ENCODE measurements at places on chromosomes 7 and 10. TPM values are rescaled to one million over a fixed set of nuclear protein-coding genes. Genes with fewer than 3 reads are reported as not detected.

The KNDC1 gene
- 0.56 TPM for total RNA-seq

The FEZF1 gene
- total RNA-seq = not detected

The NPTX2 gene
- total RNA-seq = under 0.01 TPM

The OR6B1 gene
- not detected for total RNA-seq

The MMP21 gene
- total RNA-seq = not detected

The ASB15 gene
- not detected for total RNA-seq

GRCh38 chr7:108629651-108630400 lies 60.2 kb downstream of the DNAJB9 start:
- H3K27ac ChIP-seq = no peak overlapping the region
- H3K4me3 ChIP-seq = no peak overlapping the region

DNA sequence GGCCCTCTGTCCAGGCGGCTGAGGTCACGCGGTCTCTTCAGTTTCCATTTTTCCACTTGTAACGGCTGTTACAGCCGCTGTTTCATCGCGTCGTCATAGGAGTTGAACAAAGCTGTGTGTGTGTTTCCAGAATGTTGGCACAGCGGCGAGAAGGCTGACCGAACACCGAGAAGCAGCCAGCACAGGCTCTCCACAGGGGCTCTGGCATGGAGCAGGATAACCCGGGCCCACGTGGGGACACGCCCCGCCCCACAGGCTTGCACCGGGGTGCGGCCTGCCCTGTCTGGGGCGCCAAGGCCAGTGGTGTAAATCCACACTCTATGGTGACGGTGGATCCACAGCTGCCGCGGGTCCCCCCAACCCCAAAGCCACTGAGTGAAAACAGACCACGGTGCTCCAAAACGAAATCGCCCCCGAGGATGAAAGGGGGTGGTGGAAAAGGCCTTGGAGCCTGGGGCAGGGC lies 448.2 kb downstream of the DNAJB6 start:
- DNase-seq = no peak
- no peak overlapping the region for H3K4me3 ChIP-seq
- no peaks in the 10 kb centered on the region for H3K4me1 ChIP-seq
- H3K27ac ChIP-seq = no peak overlapping the region
- no peaks in the 10 kb centered on the region for H3K27me3 ChIP-seq

DNA sequence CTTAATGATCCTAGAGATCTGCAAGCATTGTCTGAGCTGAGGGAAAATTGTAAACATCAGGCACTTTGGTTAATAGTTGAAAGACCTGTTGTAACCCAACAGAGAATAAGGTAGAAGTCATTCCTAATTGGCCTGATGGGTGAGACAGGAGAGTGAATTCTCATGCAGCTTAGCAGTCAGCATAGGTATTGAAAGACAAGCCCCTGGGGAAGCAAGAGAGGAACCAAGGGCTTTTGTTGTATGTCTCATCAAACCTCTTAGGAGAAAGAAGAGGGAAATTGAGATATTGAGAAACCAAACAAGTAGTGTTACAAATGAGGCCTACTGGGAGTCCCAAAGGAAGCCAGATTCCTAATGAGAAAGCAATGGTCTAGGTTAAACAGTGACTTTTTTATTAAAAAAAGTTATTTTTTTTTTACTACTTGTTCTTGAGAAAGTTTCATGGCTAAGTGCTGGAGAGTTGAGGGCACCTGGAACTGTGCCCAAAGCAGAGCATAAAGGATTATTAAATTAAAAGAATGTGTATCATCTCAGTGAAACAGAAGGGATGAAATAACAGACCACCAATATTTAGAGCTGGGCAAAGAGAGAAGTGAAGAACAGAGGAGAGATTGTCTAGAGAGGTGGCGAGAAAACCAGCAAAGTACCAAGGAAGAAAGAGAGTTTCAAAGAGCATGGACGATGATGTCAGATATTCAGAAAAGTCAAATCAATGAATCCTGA lies 168.9 kb downstream of the CDK14 start:
- no peaks in the 10 kb centered on the region for H3K27me3 ChIP-seq
- no peak overlapping the region for H3K4me3 ChIP-seq
- no peaks in the 10 kb centered on the region for H3K36me3 ChIP-seq
- peaks cover 5% of the 10 kb centered on the region for H3K4me1 ChIP-seq
- H3K27ac ChIP-seq = no peak overlapping the region

DNA sequence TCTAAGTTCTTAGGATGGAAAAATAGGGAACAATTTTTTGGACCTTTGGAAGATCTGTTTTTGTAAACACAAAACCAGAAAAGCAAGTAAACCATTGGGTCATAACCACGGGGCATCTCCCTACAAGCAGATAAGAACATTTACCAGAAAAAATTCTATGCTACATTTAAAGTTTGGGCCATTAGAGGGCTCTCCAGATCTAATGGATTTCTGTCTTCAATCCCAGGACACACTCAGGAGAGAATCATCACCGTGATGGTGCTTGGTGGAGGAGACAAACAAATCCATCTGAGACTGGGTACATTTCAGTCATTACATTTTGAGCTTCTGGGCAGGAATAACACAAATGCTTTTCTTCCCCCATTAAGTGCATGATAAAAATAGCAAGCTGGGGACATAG lies 178.4 kb upstream of the TARP start:
- no peaks in the 10 kb centered on the region for H3K27me3 ChIP-seq
- no peak overlapping the region for H3K4me3 ChIP-seq
- peak; percentile 62 for DNase-seq
- no peaks in the 10 kb centered on the region for H3K36me3 ChIP-seq
- H3K27ac ChIP-seq = no peak overlapping the region

GRCh38 chr7:92695308-92696261 lies 105.4 kb upstream of the FAM133B start:
- peaks cover 17% of the 10 kb centered on the region for H3K4me1 ChIP-seq
- no peaks in the 10 kb centered on the region for H3K27me3 ChIP-seq
- H3K27ac ChIP-seq = peak overlapping the region; percentile 88
- H3K36me3 ChIP-seq = peaks cover 3% of the 10 kb centered on the region
- DNase-seq = peak; percentile 90

- no peaks in the 10 kb centered on the region for H3K36me3 ChIP-seq
- no peak overlapping the region for H3K4me3 ChIP-seq
- no peak overlapping the region for H3K27ac ChIP-seq
- H3K4me1 ChIP-seq = peaks cover 3% of the 10 kb centered on the region
- no peak for DNase-seq
These were observed 13.5 kb downstream of the PRF1 start for GRCh38 chr10:70588859-70589570.

DNA sequence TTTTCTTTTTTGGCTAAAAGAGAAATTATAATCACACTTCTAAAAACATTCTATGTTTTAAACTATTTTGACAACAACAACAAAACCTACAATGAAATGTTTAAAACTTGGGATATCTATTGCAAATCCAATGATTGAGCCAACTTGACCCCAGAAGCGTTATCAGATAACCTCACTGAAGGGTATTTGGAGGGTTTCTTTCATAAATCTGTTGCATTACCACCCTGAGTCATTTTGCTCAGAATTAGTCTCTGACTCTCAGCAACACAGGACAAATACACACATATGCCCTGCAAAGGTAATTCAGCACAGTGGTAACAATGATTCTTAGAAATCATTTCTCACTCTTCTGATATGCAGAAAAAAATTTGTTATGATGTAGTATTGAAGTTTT lies 2.3 kb upstream of the COL1A2 start:
- H3K27ac ChIP-seq = peak overlapping the region; percentile 99
- H3K4me1 ChIP-seq = peaks cover 20% of the 10 kb centered on the region
- no peak overlapping the region for H3K4me3 ChIP-seq
- no peaks in the 10 kb centered on the region for H3K27me3 ChIP-seq
- DNase-seq = no peak

- H3K4me1 ChIP-seq = 0 out of 2 replicates have a peak, but pooled peaks cover 2% of the 10 kb centered on the region
- H3K4me3 ChIP-seq = peak overlapping the region; percentile 42
- DNase-seq = peak; percentile 87
- H3K27me3 ChIP-seq = no peaks in the 10 kb centered on the region
These were observed 75.2 kb downstream of the PAXIP1 start for GRCh38 chr7:154927624-154928125.

DNA sequence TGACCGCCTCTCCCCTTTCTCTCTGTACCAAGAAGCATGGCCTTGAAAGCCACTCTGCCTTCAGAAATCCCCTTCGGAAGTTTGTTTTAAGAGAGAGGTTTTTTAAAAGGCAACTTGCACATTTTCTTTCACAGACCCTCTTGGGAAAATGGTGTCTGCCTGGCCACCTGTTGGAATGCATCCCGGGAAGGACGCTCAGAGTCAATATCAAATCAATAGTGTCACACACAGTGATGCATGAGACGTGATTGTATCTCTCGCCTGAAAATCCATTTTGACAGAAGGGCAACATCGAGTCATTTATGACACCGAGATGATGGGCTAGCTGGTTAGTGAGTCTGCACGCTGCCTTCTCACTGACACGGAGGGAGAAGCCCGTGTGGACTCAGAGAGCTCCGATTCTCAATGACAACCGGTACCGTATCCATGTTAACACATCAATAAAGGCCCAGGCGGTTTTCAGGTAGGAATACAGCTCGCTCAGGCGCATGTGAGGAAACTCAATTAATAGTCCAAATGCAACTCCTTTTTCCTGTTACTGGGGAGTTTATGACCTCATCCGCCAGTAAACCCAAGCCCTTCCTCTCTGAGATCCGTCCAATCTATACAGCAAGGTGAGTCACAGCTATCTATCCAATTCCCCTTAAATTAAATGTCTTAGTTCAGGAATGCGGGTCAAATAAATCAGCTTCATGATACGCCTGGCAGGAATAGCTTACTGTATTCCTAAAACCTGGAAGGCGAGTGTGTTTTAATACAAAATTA lies 621.5 kb upstream of the MKI67 start:
- H3K4me1 ChIP-seq = no peaks in the 10 kb centered on the region
- no peaks in the 10 kb centered on the region for H3K36me3 ChIP-seq
- DNase-seq = no peak

- H3K27ac ChIP-seq = no peak overlapping the region
- H3K4me1 ChIP-seq = peaks cover 3% of the 10 kb centered on the region
- no peaks in the 10 kb centered on the region for H3K27me3 ChIP-seq
- no peak for DNase-seq
- H3K4me3 ChIP-seq = no peak overlapping the region
These were observed 270.7 kb downstream of the PARD3 start for GRCh38 chr10:34544400-34544799.

DNA sequence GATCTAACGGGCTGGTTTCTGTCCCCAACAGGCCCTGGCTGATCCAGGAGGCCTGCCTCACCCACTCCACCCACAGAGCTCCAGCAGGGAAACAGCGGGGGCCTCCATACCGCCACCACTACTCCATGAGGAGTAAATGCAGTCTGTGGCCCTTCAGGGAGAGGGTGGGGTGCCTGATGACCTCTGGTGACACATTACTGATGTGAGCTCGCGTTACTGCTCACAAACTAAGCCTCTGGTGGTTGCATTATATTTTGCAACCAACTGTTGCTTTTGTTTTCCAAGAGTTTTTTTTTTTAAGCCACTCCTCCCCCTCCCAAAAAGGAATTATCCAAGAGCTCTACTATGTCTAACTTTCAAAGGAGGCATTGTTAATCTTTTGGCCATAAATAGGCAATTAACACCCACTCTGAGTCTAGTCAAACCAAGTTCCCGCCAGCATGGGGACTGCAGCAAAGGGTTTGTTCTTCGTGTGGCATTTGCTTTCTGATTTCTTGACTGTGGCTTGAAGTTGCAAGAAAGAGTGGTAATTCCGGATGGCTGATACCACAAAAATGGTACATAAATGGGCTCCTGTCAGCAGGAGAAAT lies 72.6 kb downstream of the FAM53B start:
- no peaks in the 10 kb centered on the region for H3K36me3 ChIP-seq
- no peak overlapping the region for H3K27ac ChIP-seq
- no peak for DNase-seq
- H3K4me3 ChIP-seq = no peak overlapping the region
- H3K4me1 ChIP-seq = peaks cover 5% of the 10 kb centered on the region
- no peaks in the 10 kb centered on the region for H3K27me3 ChIP-seq

GRCh38 chr7:30761214-30762156 lies 9.6 kb downstream of the INMT start:
- no peaks in the 10 kb centered on the region for H3K36me3 ChIP-seq
- H3K4me1 ChIP-seq = peaks cover 16% of the 10 kb centered on the region
- no peak for DNase-seq
- 0 out of 2 replicates have a peak, but pooled peaks cover 2% of the 10 kb centered on the region for H3K27me3 ChIP-seq
- no peak overlapping the region for H3K4me3 ChIP-seq

DNA sequence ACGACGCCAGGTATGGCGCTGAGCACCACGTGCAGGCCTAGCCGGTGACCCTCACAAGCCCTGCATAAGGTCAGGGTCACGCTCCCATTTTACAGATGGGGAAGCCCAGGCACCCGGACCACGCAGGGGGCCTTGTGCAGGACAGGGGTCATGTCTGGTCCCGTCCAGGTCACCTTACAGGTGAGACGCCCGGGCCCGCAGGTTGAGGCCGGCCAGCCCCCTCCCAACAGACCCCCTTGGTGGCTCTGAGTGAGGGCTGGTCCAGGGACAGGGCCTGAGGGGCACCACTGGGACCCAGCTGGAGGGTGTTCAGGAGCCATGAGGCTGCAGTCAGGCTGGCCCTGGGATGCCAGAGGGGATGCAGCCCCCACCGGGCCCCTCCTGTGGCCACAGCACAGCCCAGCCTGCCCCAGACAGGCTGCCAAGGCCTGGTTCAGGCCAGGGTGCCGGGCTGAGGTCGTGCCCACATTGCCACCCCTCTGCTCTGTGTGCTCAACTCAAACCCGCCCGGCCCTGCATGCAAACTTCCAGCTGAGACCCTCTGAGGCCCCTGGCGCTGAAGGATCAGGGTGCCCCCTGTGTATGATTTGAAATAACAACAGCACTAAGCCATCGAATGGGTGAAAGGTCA lies 69.0 kb downstream of the PWWP2B start:
- no peak for DNase-seq
- no peak overlapping the region for H3K27ac ChIP-seq
- no peak overlapping the region for H3K4me3 ChIP-seq
- H3K36me3 ChIP-seq = no peaks in the 10 kb centered on the region
- no peaks in the 10 kb centered on the region for H3K4me1 ChIP-seq

- H3K4me3 ChIP-seq = no peak overlapping the region
- DNase-seq = no peak
- no peaks in the 10 kb centered on the region for H3K36me3 ChIP-seq
- no peaks in the 10 kb centered on the region for H3K4me1 ChIP-seq
- no peak overlapping the region for H3K27ac ChIP-seq
These were observed 67.0 kb downstream of the FAM241B start for GRCh38 chr10:69697006-69697405.

- H3K27me3 ChIP-seq = no peaks in the 10 kb centered on the region
- peaks cover 12% of the 10 kb centered on the region for H3K4me1 ChIP-seq
- peaks cover 20% of the 10 kb centered on the region for H3K36me3 ChIP-seq
- no peak overlapping the region for H3K27ac ChIP-seq
These were observed 8.4 kb downstream of the VCL start for GRCh38 chr10:74006269-74006668.

- no peak overlapping the region for H3K4me3 ChIP-seq
- no peaks in the 10 kb centered on the region for H3K36me3 ChIP-seq
- peaks cover 18% of the 10 kb centered on the region for H3K4me1 ChIP-seq
- DNase-seq = no peak
- no peak overlapping the region for H3K27ac ChIP-seq
These were observed 53.0 kb downstream of the PDGFA start for GRCh38 chr7:466465-467191.

All from IMR-90 (cell line).